ENCODE measurements at places on chromosomes 11 and 22.

GRCh38 chr11:114089748-114090147 lies 30.2 kb downstream of the ZBTB16 start:
- no peak for DNase-seq

- DNase-seq: no peak
Measured at GRCh38 chr11:92149996-92150395, 74.6 kb upstream of the FAT3 start.

DNA sequence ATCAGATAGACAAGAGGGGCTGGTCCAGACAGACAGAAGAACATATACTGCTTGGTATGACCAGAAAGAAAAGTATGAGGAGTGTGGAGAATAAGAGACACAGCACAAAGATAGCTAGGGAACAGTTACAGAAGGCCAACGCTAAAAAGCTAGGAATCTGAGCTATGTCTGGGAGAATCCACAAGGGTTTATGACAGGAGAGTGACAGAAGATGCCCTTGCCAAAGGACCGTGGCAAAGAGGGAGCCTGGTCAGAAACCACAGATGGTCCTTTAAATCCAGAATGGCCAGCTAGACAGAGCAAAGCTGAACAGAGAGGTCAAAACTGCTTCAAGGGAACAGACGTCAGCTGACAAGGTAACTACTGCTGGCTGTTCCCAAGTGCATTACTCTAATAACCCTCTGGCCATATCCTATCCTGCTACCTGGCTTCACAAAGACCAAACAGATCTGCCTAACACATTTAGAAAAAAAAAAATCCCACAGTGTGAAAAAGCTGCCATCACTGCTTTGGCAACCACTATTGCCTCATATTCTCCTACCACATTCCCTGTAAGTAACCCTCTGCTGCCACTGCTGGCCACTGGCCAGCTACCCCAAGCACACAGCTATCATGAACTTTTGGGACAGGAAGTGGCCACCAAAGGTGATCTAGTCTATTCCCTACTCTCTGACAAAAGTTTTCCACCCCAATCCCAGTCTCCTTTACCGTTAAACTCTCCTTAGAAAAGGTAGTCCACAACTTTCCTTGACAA lies 7.3 kb downstream of the SERGEF start:
- DNase-seq: no peak

DNA sequence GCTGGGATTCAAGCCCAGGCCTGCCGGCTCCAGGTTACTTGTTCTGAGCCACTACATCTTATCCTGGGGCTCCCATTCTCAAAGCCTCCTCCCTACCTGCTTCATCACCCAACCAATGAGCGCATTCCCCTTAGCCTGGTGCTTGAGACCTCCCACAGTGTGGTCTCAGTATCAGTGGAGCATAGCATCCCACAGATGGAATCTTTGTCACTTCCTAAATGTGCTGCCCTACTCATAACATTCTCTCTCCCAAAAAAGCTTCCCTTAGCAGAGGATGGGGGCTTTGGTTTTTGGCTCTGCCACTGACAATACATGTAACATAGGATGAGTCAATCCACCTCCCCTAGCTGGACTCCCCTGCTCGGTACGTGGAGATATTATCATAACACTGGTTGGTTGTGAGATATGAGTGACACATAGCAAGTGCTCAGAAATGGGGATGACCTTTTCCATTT lies 28.8 kb downstream of the TEAD1 start:
- DNase-seq: no peak

- DNase-seq: no peak
Measured at GRCh38 chr11:5343474-5344335, at the start of gene OR51B5. Gene OR51B5 (minus strand): TSS chr11:5343524. CDS start chr11:5343524, 0 bp downstream.

GRCh38 chr11:86551288-86552092 lies 120.9 kb downstream of the ME3 start:
- DNase-seq: no peak

DNA sequence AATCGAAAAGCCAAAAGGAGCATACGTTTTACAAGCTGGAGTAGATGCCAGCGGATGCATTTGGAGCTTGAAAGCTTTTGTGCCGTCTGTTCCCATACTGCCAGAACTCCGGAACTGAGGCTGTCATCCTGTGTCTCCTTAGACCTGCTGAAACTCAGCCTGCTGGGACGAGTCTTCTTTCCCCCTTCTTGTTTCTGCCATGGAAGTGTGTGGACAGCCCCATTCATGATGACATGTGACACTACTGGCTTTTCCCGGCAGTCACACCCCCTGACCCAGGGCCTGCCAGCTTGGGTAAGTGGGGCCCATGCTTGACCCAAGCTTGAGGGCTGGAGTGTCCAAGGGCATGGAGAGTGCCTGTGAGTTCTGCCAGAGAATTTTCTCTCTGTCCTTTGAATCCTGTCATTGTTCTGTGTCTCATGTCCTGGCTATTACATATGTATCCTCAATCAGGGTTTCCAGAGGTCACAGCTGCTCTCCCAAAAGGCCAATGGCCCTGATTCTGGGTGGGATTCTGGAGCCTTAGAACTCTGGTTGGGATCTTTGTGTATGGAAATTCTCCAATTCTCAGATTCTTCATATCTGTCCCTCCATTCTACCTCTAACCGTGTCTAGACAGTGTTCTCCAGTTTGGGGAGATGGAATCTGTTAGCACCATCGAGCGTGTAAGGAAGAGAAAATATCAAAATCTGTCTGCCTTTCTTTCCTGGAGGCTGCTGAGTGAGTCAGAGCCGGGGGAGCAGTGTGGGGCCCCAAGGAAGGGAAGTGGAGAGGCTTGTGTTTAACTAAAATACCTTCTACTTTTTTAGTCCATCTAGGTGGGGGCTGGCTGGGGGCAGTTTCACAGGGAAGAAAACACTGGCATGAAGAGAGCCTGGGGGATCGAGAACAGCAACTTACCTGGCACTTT lies 73.2 kb downstream of the KIAA1671 start:
- DNase-seq: no peak

All from NCI-H1694 treated with DMSO at 0.1 percent for 48 hours (cell line).